ENCODE measurements at places on chromosomes 1 and 21.

- DNase-seq: no peak
These were observed 141.8 kb upstream of the ZRANB2 start for GRCh38 chr1:71222668-71223067.

GRCh38 chr1:201463071-201463552 lies 5.9 kb downstream of the PHLDA3 start:
- DNase-seq: no peak

DNA sequence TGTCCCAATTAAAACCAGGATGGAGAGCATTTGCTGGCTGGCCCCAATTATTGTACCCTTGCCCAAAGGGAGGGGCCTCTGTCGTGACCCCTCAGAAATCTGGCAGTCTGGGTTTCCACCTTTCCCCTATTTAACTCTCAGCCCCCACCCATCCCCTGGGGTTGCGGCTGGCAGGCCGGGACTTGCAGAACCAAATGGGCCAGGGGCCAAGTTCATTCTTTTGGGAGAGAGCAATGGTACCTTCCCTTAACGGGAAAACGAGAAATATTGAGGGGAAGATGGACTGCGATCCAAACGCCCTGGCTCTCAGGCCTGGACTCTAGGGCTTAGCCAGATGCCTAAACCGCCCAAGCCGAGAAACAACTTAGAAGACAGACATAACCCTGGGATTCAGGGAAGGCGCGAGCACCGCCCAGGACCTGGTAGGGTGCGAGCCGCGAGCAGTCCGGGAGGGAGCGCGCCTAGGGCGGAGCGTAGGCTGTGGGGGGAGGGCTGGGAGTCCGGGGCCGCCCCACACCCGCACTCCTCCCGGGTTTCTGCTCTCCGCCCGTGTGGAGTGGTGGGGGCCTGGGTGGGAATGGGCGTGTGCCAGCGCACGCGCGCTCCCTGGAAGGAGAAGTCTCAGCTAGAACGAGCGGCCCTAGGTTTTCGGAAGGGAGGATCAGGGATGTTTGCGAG lies at the start of gene SLC27A3:
Gene SLC27A3 (plus strand): TSS at position 628 of the 678 bp plus-strand sequence. CDS start 91 bp downstream, outside the sequence.
- peak; percentile 14 for DNase-seq

- no peak for DNase-seq
These were observed 19.9 kb downstream of the RNF223 start for GRCh38 chr1:1054099-1054700.

Data from stimulated activated CD4-positive, alpha-beta T cell treated with anti-CD3 and anti-CD28 coated beads, Interleukin-1b, Interleukin-23, amount 100 ng/mL, for 24 hours (primary cell).